ENCODE measurements at places on chromosomes 11 and 22.

- no peak for DNase-seq
Measured at GRCh38 chr11:116925050-116925449, 87.6 kb upstream of the APOA1 start.

GRCh38 chr22:37529652-37530345 lies 10.6 kb upstream of the CARD10 start:
- no peak for DNase-seq

DNA sequence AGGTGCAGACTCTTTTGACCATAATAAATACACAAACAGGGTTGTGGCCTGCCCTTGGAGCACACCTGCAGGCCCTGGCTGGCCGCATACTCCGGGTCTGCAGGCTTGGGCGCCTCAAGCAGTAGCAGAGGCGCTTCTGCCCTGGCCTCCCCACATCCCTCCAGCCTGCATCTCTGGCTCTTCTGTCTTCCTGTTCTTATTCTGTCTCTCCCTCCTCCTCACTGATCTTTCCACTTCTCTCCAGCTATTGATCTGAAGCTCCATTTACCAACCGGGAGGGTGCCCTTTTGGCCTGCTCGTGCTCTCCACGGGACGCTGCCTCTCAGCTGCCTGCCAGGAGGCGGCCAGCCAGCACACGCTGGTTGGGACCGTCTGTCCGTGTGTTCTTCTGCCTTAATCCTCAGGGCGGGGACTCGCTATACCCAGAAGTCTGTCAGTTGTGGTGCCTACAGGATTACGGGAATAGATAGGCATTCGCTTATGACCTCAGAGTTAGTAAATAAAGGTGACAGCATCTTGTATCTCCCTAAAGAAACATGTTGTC lies 5.2 kb downstream of the UPB1 start:
- DNase-seq = no peak

GRCh38 chr11:125303186-125303585 lies 138.6 kb downstream of the PKNOX2 start:
- DNase-seq = no peak

DNA sequence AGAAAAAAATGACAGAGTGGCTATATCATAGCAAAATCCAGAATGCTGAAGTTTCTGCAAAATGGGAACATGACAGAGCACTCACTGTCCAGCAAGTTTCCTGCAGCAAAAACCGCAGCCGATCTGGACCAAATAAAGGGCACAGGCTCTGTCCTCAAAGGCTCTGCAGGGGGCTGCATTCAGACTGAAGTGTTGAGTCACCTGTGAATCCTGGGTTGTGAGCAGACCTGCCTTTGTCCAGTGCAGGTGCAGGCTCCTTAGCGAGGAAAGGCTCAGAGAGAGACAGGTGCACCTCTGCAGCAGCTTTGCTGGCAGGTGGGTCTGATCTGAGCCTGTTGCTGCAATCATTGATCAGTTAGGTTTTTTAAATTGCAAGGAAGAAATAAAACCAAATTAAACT lies 29.3 kb upstream of the NFAM1 start:
- DNase-seq = no peak

DNA sequence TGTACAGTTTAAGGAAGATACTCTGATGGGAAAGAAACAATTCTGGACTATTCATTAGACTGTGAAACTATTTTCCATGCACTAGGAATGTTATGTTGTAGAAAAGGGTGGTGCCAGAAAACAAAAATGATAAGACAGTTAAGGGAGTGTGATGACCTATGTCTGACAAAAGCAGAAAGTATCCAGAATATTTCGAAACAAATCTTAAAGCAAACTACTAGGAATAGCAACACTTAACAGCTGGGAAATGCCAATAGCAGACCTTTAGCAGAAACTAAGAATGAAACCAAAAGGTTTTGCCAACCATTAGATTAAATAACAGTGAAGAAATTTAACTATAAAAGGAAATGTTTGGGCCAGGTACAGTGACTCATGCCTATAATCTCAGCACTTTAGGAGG lies 3.3 kb upstream of the ARHGAP20 start:
- DNase-seq = no peak

GRCh38 chr11:14927146-14927545 lies 35.1 kb upstream of the CYP2R1 start:
- DNase-seq = no peak

DNA sequence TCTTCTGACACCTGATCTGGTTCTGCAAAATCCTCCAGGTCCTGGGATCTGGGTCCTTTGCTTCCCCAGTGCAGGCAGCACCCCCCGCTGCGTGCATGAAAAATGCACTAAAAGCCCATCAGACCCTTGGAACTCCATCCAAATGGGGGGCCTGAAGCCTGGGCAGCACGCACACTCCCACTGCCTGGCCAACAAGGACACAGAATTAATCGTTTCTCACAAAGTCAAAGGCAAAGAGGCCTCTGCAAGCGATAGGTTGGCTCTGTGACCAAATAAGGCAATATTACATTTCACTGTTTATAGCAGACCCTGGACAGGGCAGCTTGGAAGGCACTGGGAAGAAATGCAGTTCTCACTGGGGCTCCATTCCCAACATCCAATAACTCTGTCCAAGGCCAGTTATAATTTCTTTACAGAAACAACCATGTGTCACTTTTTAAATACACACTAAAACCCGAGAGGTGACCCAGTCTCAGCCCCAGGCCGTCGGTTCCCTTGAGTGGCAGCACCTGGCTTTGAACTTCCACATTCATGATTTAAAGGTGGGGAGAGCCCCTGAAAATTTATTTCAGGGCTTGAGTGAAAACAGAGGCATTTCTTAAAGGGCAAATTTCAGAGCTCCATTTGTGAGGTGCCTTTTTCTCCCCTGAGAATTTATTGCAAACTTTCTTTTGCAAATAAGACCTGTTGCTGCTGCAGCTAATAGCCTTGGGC lies 114.4 kb upstream of the ANO1 start:
- DNase-seq = no peak

GRCh38 chr11:85109141-85109540 lies 518.0 kb downstream of the DLG2 start:
- no peak for DNase-seq

DNA sequence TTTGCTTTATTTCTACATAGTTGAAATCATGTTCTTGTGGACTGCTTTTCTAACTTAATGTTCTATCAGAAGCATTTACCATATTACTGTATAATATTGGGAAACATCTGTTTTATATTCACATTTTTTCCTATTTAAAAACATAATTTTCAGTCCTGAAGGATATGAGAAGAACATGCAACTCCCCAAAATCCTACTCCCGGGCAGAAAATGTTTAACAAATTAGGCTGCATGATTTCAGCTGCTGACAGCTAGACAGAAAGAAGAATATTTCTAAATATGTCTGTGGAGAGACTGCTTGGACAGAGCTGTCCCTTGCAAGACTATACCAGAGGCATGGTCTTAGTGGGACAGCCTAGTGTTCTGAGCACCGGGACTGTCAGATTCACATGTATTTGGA lies 15.7 kb upstream of the AMPD3 start:
- DNase-seq = no peak

DNA sequence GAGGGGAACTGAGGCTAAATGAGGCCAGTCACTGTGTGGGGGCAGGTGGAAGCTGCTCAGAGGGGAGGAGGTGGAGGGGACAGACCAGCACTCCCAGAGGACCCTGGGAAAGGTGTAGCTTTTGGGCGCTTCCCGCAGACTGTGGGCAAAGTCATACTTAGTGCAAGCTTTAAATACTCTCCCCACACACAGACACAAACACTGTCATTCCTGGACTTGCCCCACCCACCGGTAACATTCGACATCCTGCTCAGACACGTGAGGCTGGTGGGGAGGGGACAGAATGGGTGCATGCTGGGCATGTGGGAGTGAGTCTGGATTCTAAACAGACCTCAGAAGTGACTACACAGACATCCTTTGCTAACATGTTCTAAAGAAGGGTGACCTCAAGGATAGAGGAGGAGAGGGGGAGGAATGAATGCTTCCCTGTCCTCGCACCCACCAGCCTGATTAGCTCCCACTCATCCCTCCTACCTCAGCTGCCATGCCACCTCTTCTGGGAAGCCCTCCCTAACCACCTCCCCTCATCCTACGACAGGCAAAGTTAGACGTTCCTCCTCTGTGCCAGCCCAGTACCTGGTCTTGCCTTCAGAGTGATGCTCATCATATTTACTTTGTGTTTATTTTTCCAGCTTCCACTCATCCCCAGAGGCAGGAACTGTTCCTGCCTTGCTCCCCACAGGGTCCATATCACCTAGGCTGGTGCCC lies 22.2 kb downstream of the TSKU start:
- DNase-seq = no peak

DNA sequence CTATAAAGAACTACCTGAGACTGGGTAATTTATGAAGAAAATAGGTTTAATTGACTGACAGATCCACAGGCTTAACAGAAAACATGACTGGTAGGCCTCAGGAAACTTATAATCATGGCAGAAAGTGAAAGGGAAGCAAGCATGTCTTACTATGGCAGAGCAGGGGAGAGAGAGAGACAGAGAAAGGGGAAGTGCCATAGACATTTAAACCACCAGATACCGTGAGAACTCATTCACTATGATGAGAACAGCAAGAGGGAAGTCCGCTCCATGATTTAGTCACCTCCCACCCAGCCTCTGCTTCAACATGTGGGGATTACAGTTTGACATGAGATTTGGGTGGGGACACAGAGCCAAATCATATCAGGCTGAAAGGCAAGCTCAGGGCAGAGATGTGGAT lies 327.1 kb upstream of the DDI1 start:
- DNase-seq = no peak

- DNase-seq = no peak
Measured at GRCh38 chr11:87013912-87014825, 23.6 kb upstream of the TMEM135 start.

DNA sequence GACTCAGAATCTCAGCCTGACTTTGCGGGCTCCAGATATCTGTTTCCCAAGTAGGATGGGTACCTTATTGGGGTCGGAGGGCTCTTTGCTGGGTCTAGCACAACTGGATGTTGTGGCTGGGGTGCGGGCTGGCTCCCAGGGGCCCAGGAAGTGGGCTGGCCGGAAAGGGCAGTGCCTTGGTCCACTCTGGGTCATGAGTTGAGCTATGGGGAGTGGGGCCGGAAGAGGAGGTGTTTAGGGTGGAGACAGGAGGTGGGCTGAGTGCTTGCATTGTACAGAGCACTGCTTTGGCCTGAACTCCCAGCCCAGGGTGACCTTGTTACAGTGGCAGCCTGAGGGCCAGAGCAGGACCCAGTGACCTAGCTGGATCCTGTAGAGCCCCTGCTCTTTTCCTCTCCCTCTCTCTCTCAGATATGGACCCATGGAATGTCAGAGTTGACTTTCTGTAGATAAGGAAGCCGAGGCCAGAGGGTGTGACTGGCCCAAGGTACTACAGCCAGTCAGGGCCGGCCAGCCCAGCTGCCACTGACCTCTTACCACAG lies 13.2 kb downstream of the PHLDB1 start:
- DNase-seq = no peak

DNA sequence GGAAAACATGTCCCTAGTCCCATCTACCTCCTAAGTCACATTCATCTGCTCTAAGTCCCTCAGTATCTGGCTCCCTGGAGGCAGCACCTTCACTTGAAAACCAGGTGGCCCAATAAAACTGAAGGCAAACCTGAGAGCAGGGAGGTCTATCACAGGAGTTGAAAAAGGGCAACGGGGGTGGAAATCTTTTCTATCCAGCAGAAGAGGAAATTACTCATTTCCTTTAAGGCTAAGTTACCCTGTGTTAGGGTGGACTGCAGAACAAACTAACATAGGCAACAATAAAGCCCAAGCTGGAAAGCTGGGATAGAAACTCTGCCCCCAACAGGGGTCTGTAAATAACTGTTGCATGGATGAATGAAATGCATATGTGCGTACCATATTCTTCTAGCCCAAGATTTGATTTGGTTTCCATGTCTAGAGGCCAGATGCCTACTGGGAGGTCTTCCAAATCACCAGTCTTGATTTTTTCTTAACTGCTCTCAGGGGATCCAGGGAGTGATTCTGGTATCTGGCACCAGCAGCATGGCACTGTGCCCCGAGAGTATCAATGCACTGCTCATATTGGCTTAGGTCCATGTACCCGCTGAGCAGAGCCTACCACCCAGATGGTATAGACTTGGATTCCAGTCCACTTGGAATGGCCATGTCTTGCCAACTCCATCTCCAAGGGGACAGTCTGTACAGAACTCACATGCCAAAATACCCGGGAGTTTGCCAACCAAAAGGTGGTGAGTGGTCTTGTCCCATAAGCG lies 350.0 kb upstream of the NCAM1 start:
- no peak for DNase-seq

GRCh38 chr22:44129619-44129976 lies 51.1 kb upstream of the PARVG start:
- DNase-seq = no peak

DNA sequence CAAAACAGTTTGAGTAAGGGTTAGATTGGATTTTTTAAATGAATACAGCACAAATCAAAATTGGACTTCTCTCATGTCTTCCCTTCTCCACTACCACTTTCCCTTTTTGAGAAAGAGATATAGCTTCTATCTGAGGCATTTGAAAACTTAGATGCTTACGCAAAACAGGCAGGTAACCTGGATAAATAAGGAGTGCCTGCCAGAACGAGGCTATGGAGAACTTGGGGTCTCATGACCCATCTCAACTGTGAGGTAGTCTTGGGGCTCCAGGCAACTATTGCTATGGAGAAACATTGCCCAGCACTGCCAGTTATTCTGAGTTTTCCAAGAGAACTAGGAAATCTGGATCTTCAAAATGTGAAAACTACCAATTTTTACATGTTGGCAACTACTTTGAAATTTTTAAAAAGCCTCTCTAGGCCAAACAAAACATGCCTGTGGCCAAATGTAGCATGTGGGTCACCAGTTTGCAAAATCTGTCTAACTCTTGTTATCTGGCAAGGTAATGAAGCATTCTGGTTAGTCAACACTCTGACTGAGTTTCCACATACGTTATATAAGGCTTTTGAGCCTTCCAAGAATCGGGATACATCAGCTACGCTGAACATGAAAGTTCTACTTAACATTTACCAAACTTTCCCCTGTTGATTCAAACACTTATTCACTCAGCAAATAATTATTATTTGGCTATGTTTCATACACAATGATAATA lies 752.7 kb downstream of the KCNA4 start:
- no peak for DNase-seq

DNA sequence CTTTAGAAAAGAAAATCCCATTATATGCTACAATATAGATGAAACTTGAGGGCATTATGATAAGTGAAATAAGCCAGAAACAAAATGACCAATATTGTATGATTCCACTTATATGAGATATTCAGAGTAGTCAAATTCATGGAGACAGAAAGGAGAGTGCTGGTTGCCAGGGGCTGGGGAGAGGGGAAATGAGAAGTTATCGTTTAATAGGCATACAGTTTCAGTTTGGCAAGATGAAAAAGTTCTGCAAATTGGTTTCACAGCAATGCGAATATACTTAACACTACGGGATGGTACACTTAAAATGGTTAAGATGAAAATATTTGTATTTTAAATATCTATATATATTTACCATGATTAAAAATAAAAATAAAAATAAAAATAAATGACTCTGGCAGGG lies 31.1 kb upstream of the RDX start:
- DNase-seq = no peak

GRCh38 chr11:71130106-71130505 lies 122.3 kb downstream of the SHANK2 start:
- DNase-seq = no peak
